Stimulated activated CD8-positive, alpha-beta memory T cell treated with anti-CD3 and anti-CD28 coated beads, Interleukin-2, amount 100 ng/mL, for 48 hours (primary cell): ENCODE measurements at places on chromosomes 2 and 18.

- DNase-seq: no peak
Observed at GRCh38 chr2:151673016-151673415, 61.3 kb downstream of the NEB start.

- no peak for DNase-seq
Observed at GRCh38 chr2:103289105-103289725, 527.4 kb downstream of the TMEM182 start.

GRCh38 chr2:46470114-46470628 is 9.2 kb upstream of the TMEM247 start:
- DNase-seq: no peak

DNA sequence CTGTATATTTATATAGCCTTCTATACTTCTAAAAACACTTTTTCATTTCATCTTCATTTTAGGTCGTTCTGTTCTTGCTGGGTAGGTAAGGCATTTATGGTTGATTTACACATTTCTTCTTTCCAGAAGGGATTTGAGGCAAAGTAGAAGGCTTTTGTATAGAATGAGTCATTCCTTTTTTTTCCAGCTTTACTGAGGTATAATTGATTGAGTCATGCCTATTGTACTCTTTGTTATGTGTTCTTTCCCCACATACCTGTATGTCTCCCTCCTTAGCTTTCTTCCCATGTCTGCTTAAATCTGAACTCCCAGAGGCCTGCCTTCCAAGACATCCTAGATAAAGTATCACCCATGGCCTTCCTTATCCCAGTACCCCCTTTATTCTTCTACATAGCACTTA is 4.8 kb upstream of the CDC42EP3 start:
- DNase-seq: no peak

DNA sequence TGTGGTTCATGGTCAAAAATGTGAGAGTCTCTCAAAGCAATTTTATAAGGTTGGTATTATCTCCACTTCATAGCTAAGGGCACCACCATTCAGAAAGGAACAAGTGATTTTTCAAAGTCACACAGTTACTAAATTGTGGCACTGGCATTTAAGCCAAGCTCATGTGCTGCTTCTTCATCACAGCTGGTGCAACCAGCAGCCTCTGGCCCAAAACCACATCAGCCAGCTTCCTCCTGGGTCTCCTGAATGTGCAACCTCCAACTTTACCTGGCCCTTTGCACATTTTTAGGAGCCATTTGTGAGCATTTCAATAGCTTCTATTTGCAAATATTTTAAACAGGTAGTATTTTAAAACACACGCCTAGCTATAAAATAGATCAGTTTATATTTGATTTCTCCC is 293.7 kb downstream of the BCL11A start:
- no peak for DNase-seq

- DNase-seq: no peak
Observed at GRCh38 chr18:61352611-61353010, 19.4 kb downstream of the CDH20 start.

DNA sequence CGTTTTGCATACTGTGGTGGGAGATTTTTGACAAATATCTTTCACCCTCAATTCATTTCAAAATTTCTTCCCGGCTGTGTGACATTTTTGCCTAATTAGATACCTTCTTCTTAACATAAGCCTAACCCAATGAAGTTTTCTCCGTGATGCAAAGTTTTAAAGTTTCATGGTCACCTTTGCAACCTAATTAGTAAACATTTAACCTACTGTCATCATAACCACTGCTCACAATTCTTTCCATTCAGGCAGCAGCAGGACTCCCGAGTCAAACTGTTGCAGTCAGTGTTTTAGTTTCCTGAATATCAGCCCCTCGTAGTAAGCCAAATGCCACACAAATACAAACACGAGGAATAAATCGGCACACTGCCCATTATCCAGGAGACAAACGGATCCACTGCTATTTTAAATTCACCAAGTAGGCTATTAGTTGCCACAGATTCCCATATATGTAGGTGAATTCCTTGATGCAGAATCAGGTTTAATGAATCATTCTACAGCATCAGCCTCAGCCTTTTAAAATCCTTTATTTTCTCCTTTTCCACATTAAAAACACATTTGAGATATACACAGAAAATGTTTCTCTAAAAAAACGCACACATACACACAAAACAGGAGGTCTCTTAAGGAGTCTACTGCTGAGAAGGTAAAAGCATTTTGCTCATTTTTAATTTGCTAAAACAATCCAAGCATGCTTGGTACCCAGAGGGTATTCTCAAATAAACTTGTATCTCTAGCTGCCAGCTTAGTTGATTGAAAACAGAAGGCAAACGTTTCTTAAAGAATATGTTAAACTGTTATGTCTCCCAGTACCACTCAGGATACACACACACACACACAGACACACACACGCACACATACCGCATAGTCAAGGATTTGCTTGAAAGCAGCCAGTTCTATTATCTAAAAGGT is 106.5 kb upstream of the KCTD1 start:
- no peak for DNase-seq

GRCh38 chr2:223083402-223084070 is 31.5 kb downstream of the KCNE4 start:
- DNase-seq: no peak

DNA sequence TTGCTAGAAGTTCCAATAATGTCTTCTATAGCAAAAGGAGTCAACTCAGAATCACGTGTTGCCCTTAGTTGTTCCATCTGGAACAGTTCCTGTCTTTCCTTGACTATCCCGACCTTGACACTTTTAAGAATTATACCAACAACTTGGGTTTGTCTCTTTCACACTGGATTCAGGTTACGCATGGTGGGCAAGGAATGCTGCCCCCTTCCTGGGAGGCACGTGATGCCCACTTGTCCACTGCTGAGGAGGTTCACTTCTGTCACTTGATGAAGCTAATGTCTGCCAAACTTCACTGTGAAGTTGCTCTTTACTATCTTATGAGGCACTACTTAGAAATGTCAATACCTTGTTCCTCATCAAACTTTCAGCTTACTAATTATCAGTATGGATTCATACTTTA is 5.3 kb downstream of the COX5B start:
- DNase-seq: no peak

DNA sequence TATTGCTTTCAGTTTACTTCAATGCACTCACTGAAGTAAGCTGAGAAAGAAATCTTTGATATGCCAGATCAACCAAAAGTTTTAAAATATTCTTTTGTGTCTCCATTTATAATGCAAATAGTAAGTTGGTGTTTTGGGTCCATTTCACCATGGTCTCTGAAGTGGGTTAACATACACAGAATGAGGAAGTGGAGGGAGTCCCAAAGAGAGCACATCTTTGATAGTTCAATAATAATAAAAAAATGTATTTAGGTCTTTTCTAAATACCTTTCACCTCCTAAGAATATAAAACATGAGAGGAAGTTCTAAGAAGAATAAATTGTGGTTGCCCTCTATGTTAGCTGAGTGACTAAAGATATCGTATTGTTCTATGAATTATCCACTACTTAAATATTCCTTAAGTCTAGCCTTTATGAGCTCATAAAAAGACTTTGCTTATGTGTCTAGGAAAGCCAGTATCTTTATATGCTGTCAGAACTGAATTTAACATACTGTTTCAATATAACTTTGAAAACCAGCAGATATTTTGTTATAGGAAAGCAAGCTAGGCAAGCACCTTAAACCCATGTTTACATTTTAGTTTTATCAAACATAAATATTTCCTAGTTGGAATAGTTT is 148.7 kb upstream of the ZEB2 start:
- DNase-seq: no peak

DNA sequence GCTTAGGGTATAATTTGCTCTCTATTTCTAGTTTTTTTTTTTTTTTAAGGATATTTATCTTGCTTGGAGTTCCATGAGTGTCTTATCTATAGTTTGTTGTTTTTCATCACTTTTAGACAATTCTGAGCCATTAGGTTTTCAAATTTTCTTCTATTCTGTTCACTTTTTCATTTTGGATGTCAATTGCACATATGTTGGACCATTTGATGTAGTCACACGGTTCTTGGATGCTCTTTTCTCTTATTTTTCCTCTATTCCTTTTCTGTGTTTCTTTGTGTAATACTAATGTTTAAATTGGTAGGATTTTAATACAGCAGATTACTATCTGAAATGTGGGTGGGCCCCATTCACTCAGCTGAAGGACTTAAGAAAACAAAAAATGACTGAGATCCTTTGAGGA is 292.6 kb downstream of the CALCRL start:
- no peak for DNase-seq

DNA sequence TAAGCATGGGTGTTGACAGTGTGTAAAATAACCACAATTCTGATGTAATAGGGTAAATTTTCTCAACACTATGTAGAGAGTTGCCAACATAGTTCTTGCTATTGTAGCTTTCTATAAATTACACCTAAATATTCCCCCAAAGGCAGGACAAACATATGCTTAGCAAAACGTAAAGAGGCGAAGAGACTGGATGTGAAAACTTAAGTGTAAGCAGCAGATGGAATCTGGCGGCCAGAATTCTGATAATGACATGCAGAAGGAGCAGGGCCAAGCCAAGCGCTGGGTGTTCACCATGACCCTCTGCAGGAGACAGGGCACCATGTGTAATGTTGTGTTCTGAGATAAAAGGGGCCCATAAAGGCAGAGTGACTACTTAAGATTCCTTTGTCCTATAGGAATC is 105.2 kb upstream of the ZNF521 start:
- DNase-seq: no peak
